IMR-90 (cell line): ENCODE measurements at places on chromosomes 4 and X.

GRCh38 chr4:8916351-8916885, 44.8 kb upstream of the HMX1 start:
- no peak for DNase-seq

DNA sequence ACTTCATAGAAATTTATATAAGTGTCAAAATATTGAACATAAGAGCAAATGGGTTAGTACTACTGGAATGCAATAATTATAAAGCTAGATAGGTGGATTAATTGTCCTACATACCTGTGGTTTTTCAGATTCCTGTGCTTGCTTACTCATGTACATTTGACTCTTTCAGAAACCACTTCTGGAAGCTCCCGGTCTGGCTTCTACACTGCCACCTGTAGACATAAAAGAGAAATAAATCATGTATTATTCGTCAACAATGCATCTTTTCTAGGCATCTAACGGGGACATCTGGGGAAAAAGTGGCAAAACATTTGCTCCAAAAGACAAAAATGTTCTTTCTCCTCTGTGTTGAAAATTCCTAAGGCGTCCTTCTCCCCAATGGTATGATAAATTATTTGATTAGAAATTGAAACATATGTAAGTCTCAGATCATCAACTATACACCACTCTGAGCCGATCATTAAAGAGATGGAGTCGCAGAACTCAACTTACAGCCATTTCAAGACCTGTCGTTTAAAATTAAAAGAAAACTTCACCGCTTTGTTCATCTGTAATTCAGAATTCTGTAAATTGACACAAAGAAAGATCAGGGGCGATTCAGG, 648.7 kb upstream of the DIPK2B start:
- peak; percentile 86 for DNase-seq

- no peak for DNase-seq
These were observed 18.8 kb downstream of the C4orf46 start for GRCh38 chr4:158652920-158653319.

- DNase-seq: peak; percentile 94
These were observed 15.8 kb downstream of the ART3 start for GRCh38 chr4:76090241-76090691.

- no peak for DNase-seq
These were observed 18.0 kb downstream of the STAP1 start for GRCh38 chr4:67576538-67576937.

- peak; percentile 34 for DNase-seq
These were observed 1.7 kb upstream of the STIM2 start for GRCh38 chr4:26858947-26859401.

GRCh38 chr4:53349091-53349491, 16.8 kb downstream of the SCFD2 start:
- peak; percentile 12 for DNase-seq

DNA sequence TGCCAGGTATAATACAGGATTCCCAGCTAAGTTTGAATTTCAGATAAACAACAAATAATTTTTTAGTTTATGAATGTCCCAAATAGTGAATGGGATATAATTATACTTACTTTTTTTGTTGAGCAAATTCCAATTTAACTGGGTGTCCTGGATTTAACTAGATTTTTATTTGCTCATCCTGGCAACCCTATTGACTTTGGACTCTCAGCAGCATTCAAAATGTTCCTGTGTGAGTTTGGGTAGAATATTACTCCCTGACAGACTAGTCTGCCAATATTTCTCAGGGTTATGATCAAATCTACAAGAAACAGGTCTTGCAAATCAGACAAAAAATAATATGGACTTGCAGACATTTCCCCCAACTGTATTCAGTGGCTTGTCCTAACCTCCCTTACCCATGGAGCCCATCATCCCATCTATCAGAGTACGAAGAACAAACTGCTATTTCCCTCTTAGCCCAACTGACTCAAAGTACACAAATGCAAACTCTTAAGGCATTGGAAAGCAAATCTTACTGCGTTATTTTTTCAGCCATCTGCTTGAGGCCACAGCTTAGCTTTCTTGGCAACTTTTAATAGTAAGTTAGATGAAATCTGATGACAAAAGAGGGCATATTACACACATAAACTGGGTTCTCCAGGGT, 20.7 kb downstream of the SETD7 start:
- no peak for DNase-seq

DNA sequence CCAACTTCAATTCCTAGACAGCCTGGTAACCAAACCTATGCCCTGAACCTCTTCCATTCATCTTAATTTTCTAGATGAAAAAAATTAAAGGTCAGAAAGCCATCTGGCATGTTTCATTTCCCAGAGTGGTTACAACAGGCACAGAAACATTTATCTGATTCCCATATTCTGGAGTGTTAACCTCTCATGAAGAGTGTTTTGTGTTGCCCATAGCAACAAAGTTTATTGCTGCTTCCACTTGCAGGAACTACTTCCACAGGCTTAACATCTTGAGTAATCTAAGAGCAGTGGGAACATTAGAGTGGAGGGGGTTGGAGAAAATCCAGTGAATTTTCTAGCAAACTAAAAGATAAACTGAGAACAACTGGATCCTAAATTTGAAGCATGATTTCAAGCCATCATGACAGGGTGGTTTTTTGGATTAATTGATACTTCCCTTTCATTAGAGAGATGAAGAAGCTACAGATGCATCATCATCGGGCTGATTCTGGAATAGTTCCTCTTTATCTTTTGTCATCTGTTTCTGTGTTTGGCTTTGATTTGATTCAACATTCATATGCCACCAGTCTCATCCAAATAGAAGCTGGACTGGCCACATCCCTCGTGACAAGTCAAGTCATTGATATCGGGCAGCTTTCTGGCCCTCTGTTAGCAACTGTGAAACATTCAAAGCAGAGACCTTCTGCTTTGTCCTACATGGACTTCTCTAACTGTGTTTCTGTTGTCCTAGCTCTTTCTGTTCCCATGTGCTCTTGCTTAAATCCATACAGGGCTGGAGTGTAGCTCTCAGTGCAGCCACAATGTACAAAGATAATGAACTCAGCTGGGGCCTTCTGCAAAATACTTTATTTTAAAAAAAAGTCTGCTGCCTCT, 167.3 kb downstream of the MID1IP1 start:
- DNase-seq: no peak

- DNase-seq: no peak
These were observed 137.0 kb upstream of the MED14 start for GRCh38 chrX:40872351-40872750.

DNA sequence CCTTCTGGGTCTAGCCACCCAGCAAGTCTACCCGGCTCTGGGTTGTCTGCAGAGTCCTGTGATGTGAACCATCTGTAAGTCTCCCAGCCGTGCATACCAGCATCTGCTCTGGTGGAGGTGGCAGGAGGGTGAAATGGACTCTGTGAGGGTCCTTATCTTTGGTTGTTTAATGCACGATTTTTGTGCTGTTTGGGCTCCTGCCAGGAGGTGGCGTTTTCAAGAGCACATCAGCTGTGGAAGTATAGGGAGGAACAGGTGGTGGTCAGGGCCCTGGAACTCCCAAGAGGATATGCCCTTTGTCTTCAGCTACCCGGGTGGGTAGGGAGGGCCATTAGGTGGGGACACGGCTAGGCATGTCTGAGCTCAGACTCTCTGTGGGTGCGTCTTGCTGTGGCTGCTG, 66.5 kb upstream of the ZFP42 start:
- no peak for DNase-seq

DNA sequence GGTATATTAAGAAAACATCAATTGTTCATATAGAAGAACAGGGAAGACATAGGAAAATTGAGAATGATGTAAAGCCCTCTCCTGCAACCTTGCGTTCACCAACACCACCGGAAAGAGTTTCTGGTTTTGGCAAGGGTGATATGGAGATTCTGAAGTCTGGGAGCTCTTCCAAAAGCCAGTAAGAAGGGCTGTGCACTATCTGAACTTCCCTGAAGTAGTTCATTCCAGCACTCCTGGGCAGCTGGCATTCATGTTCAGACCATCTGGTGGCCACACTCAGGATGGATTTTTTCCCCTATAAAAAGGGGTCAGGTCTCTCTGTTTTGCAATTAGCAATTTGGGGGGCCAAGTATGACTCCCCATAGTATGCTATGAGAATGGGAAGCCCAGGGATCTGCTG, 15.4 kb upstream of the TLR2 start:
- no peak for DNase-seq

DNA sequence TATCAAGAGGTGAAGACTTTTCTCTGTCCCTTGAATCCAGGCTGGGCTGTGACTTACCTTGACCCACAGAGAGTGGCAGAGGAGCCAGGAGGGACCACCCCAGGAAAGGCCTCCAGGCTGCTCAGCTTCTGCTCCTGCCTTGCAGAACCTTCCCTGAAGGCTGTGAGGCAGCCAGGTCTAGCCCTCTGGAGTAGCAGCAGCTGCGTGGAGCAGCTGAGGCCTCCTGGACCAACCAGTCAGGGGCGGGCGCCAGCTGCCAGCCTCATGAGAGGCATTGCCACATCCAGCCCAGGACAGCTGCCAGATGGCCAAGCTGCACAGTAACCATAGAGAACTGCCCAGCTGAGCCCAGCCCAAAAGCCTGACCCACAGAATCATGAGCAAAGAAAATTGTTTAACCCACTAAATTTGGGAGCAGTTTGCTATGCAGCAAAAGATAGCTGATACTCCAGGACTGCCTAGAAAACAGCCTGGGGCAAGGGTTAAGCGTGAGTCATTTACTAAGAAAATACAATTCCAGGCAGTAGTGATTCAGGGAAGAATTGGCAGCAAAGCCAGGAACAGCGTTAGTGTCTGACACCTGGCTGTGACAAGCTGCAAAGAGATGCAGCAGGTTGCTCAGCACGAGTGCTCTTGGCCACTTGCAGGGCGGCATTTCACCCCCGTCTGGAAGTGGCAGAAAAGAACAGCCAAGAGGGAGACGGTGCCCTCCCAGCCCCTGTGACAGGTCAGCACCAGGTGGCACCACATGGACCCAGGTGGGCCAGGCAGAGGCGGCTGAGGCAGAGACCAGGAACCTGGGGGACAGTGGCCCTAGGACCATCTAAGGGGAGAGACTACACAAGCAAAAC, 14.7 kb upstream of the PDE6B start:
- peak; percentile 49 for DNase-seq
